ENCODE measurements at places on chromosomes 6 and 20.

GRCh38 chr6:17101422-17102257 lies at the start of gene STMND1:
TSS of gene STMND1 (plus strand) at chr6:17102050. CDS start at chr6:17102258, 208 bp downstream.
- DNase-seq, result no peak

DNA sequence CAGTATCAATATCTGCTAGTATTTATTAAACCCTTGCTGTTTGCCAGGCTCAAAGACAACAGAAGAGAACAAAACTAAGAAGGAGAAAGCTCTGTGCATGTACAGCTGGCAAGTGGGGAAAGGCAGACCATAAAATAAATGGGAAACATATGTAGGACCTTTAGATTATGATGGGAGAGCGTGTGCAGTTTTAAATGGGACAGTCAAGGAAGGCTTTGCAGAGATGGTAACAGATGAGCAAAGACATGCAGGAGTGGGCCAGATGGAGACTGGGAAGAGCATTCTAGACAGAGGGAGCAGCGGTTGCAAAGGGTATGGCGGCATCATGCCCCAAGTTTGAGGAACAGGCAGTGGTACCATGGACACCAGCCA lies 260.0 kb downstream of the NRN1 start:
- no peak for DNase-seq

DNA sequence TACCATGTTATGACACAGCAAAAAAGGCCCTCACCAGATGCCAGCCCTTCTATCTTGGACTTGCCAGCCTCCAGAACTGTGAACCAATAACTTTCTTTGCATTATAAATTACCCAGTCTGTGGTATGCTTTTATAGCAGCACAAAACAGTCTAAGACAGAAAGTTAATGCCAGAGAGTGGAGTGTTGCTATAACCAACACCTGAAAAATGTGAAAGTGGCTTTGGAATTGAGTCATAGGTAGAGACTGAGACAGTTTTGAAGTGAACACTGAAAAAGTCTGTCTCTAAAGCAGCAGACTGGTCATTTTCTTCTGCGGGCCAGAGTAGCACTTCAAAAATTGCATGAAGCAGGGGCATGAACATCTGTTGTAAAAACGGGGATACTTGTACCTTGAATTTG lies 28.0 kb upstream of the ASIP start:
- no peak for DNase-seq

- DNase-seq, result no peak
Observed at GRCh38 chr20:17542993-17543412, 11.8 kb upstream of the BFSP1 start.

- no peak for DNase-seq
Observed at GRCh38 chr6:83592770-83593394, 80.5 kb downstream of the PRSS35 start.

DNA sequence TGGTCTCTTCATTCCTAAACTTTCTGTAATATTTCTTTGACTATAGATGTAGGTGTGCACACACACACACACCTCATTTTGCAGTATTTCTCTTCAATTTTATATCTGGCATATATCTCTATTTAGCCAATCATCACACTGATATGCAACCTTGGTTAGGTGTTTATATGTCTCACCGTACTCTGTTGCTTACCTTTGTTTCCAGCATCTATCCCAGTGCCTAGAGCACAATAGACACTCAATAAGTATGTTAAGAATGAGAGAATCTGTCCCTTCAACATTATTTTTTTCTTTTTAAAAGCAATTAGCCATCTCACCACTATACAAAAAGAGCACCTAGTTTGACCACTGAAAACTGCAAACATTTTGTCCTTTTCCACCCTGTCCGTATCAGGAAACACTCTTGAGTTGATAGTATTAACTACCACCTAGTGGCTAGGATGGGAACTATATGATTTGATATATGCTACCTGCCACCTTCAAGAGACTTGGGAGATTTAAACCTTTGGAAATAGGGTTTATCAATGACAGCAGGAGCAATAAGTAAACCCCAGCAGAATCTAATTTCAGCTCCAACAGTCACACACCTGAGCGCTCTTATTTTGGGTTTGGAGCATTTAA lies 48.7 kb upstream of the RSPO3 start:
- DNase-seq, result no peak

- DNase-seq, result no peak
Observed at GRCh38 chr20:49272654-49273053, 5.2 kb downstream of the ZNFX1 start.

GRCh38 chr20:10637031-10637559 lies 36.7 kb downstream of the JAG1 start:
- no peak for DNase-seq

GRCh38 chr6:75504465-75505222 lies 11.0 kb upstream of the FILIP1 start:
- DNase-seq, result no peak

GRCh38 chr6:24052590-24052961 lies 73.4 kb upstream of the NRSN1 start:
- no peak for DNase-seq

- no peak for DNase-seq
Observed at GRCh38 chr20:58889334-58889760, 36.8 kb downstream of the GNAS start.

DNA sequence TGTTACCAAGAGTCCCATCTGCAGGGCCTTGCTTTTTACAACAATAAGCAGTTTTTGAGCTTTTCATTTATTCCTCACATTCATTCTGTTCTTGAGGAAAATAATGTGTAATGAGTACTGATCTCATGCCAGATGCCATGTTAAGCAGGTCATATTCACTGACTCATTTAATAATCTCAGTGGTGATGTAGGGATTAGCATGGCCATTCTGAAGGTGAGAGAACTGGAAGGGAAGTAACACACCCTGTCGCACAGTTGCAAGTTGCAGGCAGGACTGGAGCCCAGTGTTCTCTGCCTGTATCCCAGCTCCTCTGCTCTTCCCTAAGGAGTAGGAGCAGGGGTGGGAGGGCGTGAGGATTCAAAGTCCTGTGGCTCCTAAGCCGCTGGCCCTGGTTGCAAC lies 5.6 kb downstream of the PCIF1 start:
- DNase-seq, result no peak
